ENCODE measurements at places on chromosomes 6 and 20.

- DNase-seq, result no peak
These were observed 122.0 kb downstream of the PLEKHG1 start for GRCh38 chr6:150721418-150722266.

GRCh38 chr6:166313255-166314070 is 5.3 kb upstream of the PRR18 start:
- DNase-seq, result peak; percentile 75

DNA sequence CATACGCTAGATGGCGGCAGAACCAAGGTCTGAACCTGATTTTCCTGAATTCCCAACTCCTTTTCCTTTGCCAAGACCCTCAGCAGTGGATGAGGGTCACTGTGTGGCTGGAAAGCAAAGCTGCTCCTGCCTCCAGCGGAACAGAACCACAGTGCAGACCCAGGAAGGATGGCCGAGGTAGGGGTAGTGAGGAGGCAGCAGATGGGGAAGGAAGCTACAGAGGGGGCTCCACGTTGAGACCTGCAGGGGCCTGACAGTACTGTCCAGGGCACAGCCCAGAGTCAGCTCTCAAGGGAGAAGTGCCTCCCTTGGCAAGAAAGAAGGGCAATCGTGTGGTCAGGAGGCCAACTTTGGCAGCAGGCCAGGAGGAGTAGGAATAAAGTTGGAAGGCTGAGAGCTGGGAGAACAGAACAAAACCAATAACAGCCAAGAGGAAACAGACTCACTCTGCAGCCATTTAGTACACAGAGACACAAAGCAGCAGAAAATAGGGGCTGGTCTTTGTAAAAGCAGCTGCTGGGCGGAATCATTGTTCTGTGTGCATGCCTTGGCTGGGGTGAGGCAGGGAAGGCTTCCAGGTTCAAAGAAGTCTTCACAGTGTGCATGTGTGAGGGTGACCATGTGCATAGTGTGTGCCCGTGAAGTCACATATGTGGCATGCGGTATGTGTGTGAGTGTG is 3.1 kb downstream of the GABRR2 start:
- DNase-seq, result peak; percentile 36

DNA sequence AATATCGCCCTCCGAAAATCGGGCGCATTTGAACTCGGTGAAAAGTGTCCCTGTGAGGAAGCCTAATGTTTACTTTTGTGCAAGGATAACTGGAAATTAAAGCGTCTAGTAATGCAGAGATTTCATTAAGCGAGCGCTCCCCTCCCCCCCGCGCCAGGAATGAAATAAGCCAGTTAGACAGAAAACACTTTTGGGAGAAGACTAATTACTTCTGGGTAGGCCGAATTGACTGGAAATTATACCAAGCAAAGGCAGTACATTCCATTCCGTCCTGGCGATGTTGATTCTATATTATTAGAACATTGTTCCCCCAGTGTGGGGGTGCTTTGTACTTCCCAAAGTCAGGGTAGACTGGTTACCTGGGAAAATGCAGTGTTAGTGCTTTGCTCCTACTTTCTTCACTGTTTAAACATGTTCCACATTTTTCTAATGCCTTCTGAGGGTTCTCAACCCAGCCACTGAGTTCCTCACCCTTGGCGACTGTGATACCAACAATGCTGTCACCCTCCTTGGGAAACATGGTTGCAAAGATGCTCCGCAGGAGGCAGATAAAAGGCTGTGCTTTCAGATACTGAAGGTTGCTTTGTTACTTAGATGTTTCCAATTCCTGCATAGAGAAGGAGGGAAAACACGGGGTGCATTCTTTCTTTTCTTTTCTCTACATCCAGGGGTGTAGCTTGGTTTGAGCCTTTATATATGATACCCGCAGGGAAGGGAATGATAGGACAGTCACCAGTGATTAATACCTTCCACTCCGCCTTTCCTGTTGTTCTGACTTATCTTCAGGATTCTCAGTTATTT is 2.6 kb downstream of the GJA1 start:
- no peak for DNase-seq

DNA sequence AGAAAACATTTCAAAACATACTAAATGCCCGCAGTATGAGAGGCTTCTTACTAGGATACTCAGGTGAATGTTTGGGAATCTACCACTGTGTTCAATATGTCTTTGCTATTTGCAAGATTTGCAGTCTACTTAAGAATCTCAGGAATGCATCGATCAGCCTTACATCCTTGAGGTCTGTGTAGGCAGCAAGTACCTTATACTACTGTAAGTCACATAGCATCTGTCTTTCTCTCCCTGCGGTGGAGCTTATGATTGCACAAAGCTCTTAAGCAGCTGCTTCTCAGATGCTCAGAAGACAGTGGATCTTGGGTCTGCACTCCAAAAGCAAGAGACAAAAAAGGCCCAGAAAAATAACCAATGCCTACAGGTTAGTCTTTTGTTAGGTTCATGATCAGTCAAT is 21.4 kb downstream of the PCSK2 start:
- DNase-seq, result no peak

DNA sequence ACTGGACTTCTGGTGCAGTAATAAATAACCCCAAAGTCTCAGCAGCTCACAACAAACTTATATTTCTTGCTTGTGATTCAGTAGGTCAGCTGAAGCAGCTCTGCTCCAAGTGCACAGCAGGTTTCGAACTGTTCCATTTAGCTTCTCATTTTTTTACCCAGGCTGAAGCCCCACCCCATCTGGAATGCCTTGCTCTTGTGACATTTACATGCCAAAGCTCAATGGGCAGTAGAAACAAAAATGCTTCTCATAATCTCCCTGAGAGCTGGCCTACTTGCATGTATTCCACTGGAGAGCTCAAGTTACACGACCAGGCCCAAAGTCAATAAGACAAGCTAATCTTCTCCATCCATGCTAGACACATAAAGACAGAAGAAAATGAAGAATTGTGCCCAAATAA is 165.2 kb downstream of the HAO1 start:
- no peak for DNase-seq

- DNase-seq, result no peak
These were observed 47.5 kb downstream of the DSTN start for GRCh38 chr20:17617212-17617867.

- DNase-seq, result no peak
These were observed 28.2 kb upstream of the SNAP25 start for GRCh38 chr20:10190456-10190855.

DNA sequence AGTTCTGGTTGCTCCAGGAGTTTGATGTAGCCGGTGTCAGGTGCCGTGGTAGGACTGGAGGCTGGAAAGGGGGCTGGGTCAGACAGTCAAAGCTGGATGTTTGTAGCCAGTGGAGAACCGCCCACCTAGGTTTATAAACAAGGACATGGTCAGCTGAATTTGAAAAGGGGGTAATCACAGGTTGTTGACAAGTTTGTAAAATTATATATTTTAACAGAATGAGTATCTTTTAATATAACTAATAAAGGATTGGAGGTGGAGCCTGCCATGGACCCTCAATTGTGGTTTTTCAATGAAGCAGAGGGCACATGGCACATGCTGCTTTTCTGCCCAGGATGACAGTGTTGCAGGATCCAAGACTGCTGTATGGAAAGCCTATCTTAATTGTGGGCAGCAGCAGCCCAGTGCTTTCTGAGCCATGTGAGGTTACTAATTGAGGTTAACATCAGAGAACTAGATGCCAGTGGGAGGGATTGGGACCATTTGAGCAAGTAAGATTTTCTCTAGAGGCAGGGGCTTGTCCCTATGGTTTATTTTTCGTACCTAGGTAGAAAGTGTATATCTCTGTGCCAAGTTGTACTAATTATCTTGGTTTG is 9.7 kb downstream of the HECA start:
- DNase-seq, result no peak

GRCh38 chr20:19765913-19766312 is 7.9 kb downstream of the RIN2 start:
- no peak for DNase-seq

DNA sequence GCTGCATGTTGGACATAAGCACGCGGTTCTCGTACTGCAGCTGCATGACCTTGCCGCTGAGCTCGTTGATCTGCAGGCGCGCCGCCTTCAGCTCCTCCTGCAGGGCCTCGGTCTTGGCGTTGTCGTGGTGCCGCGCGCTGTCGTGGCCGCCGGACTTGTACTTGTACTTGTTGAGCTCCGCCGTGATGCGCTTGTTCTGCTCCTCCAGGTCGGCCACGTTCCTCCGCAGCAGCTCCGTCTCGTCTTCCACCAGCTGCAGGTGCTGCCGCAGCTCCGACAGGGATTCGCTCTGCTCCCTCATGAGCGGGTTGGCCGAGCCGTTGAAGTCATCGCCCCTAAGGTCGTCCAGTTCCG is 16.6 kb upstream of the KIAA0408 start:
- DNase-seq, result no peak

DNA sequence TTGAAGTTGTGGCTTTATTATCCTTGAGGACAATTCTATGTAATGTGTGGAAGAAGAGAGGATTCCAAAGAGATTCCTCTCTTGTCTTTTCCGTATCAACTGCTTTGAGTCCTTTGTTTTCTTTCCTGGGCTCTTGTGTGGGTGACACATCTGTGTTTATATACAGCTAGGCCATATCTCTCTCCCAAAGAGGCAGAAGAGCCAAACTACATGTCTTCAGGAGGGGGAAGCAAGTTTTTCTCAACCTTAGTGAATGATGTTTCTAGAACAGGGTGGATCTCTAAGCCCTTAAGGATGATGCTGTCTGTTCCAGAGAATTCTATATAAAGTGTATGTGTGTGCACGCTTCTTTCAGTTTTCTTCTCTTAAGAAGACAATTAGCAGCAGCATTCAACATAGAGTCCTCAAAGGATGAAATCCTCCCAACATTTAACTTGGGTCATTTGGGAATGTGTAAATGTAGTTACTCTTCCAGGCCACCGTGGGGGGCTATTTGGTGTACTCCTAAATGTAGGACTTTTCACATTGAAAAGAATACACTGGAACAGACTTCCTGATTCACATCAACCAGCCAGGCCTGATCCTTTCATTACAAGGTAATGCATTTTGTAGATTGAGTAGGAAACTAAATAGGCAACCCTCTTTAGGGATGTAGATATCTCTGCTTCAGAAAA is 92.8 kb upstream of the EEF1E1 start:
- DNase-seq, result no peak

DNA sequence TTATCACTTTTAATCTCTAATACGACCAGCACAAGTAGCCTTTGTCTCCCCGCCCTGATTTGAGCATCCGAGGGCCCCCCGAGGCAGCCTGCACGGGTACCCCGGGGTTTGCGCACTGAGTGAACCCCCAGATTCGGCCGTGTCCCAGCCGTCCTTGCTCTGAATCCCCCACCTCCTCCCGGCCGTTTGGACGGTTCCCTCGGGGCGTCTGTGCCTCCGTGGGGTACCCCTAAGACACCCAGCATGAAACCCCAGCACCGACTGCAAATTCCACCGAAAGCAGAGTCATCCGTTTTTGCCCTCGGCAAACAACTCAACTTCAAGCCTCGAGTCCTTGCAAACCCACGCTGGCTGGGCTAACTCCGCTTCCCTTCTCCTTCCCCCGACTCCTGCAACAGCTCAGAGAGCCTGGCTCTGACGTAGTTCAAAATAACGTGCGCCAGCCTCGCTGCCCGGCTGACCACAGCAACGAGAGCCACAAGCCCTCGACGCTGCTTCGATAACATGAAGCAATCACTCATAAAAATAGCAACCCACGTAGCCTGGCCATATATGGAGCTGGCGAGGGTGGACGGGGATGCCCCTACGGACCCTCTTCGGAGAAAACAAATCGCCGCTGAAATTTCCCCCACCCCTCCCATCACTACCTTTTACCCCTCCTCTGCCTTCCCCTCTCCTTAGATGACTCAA is 764 bp upstream of the SNAP25 start:
- DNase-seq, result peak; percentile 45

DNA sequence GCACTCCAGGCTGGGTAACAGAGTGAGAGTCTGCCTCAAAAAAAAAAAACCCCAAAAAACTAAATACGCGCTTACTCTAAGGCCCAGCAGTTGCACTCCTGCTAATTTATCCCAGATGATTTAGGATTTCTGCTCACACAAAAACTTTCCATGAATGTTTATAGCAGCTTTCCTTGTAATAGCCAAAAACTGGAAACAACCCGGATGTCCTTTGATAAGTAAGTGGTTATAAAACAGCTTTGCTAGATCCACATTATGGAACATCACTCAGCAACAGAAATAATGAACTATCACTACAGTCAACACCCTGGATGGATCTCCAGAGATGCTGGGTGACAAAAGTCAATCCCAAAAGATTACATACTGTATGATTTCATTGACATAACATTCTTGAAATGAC is 220.4 kb upstream of the JARID2 start:
- no peak for DNase-seq

- DNase-seq, result no peak
These were observed 44.1 kb downstream of the CTNNBL1 start for GRCh38 chr20:37737826-37738420.

DNA sequence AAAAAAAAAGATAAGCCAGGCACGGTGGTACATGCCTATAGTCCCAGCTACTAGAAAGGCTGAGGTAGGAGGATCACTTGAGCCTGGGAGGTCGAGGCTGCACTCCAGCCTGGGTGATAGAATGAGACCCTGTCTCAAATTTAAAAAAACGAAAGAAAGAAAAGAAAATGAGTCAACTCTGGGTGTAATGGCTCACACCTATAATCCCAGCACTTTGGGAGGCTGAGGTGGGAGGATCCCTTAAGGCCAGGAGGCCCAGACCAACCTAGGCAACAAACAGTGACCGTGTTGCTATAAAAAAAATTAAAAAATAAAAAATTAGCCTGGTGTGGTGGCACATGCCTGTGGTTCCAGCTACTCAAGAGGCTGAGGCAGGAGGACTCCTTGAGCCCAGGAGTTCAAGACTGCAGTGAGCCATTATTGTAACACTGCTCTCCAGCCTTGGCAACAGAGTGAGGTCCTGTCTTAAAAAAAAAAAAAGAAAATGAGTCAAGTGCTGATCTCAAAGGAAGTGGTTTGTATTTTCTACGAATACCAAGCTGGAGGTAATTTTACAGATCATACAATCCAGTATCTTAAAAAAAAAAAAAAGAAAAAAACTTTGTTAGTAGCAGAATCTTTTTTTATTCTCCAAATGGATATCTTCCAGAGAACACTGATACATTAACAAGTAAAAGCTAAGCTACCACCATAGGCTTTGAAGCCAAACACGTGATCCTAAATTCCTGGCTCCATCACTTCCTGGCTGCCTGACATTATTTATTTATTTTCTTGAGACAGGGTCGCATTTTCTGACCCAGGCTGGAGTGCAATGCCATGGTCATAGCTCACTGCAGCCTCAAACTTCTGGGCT is 5.7 kb downstream of the COMMD7 start:
- no peak for DNase-seq
